ENCODE measurements at places on chromosomes 2 and 18.

DNA sequence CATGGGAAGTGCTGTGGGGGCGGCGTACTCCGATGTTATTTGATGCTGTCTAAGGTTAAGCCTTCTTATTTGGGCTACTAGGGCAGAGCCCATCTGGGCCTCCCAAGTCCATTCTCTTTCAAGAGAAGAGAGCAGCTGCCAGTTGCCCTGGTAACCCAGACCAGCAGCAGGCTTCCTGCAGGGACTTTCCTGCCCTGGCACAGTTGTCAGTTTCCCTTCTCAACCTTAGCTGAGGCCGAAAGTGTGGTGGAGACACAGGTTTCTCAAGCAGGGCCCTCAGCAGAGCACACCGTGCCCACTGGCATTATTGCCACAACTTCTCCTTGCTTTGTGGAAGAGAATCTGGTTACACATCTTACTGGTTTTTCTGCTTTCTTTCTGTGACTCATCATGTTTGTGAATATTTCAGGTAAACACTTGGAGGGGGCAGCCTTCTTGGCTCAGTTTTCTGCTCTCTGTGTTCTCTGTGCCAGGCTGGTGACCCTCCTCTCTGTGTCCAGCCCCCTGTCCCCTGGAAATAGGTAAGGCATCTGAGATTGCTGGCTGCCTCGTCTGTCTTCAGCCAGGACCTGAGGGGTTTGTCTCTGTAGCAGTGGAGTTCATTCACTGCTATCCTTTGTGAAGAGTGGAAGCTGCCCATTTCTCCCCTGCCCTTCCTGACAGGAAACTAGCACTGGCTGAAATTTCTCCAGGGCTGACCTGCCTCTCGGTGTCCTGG is 111.0 kb downstream of the B3GNT2 start:
- no peak for DNase-seq

DNA sequence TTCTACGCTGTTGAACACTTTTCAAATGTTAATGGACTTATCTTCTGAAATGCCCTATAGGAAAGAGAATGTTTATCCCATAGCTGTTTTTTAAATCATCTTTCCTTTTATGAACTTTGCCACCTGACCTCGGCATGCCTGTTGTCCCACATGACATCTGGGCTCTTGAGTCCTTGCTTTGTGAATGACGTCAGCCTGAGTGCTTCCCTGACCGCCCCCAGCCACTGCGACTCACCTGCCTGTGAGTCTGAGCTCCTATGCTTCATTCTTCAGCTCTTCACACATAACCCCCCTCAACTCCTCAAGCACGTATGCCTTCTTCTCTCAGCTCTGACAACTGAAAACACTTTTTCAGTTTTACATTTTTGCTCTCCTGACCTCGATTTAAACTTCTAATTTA is 166.8 kb downstream of the DCDC2C start:
- no peak for DNase-seq

DNA sequence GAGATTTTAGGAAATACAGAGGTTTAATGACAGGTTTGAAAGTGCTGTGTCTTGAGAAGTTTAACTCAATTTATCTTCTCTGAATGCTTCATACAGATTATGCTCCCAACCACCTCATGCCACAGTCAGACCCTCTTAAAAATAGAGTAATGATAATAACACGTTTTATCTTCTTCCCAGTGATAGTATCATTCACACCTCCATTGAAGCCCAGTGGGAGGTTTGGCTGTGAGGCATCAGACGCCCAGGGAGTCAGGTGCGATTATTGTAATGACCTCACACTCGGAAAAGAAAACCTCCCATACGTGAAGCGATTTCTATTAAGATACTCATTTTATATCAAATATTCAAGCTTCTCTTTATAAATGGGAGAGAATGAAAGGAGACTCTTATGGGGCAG is 366.3 kb downstream of the SETBP1 start:
- DNase-seq = no peak

DNA sequence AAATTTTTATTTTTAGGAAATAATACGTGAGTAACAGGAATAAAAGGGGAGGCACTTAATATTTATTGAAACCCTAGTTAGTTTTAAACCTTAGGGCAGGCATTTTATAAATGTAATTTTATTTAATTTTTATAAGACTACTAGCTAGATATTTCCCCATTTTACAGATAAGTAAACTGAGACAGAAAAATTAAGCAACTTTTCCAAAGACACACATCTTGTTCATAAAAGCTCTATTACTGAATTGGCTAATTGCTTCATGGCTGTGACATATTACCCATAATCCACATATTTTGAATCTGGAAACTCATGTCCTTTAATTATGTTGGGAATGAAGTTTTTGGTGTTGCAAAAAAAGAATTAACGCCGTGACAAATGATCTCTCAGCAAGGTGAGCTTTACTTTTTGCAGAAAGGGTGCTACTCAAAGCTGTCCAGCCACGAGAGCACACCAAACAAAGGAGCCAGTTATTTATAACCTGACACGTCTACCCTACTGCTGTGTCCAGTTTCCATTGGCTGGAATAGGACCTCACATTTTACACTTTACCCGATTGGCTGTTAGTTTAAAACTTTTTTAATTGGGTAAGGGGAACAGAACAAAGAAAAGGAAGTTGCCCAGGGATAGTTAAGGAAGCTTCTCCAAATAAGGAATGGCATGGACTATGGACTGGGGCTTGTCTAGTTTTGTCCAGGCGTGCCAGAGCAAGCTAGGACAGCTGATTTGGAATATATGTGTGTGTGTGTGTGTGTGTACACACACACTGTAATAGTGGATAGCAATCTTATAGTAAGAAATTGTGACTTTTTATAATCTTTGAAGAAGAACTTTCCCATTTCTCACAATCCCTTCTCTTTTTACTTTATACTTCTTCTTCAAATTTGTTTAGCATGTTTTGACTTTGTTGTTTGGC is 54.2 kb downstream of the COMMD1 start:
- no peak for DNase-seq

DNA sequence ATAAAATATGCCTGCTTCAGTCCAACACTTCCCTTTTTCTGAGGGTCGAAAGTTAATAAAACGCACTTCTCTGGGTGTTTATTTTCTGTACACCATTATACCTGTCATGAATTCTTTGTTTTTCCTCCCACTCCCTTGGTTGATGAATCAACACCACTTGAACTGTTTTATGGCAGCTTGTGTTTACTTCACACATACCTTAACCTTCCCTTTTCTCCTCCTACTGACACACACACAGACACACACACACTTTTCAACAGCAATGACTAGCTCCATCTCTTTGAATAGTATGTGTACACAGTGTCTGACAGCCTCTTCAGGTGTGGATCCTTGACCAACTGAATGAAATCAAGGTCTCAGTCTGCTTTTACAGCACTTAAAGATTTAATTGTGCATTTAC is 91.3 kb downstream of the SATB2 start:
- DNase-seq = no peak

GRCh38 chr2:217740178-217740577 is 262.6 kb downstream of the TNS1 start:
- DNase-seq = no peak

- no peak for DNase-seq
Measured at GRCh38 chr2:167424221-167424620, 535.9 kb downstream of the XIRP2 start.

DNA sequence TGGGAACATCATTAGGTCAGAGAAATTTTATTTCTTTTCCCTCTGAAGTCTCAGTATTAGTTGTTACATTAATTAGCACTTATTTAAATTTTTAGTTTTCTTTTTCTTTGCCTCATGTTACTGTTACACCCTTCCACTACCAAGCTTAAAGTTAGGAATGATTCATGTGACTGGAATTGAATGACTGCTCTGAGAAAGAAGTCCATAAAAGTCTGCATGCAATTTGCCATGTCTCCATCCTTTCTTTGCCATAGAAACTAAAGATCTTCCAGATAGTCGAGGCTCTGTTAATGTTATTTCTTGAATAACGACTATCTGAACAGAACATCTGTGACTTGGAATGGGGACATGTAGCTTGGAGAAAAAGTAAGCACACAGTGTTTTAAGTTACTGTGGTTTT is 1269.8 kb upstream of the PIK3C3 start:
- no peak for DNase-seq

DNA sequence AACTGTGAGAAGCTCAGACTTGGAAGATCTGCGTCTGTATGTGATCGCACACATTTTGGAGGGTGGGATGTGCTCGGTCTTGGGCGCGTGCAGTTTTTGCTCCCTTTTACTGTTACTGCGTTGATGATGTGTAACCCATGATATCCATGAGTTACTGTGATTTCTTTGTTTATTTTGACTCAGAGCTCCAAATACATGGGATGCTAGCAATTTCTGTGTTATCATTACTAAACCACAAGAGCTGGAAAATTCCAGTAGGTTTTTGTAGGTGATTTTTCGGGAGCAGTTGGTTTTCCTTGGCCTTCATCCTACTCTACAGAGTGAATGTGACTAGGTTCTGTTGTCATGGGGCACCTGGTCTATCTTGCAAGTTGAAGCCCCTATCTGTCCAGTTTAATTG is 124.2 kb downstream of the AGAP1 start:
- no peak for DNase-seq

DNA sequence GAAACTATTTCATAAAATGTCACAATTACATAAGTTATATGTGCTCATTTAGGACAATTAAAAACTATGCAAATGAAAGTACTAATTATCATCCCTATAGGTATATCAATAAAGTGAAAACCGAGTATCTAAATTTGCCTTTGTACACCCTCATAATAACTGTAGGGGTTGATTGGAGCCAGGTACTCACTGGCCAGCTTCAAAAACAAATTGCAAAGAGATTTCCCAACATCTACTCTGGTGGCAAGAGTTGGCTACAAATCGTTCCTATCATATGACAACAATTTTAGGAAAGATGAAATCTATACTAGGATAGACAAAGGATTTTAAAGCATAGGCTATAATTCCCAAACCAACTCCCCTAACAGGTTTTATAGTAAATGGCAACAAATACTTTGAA is 556.4 kb downstream of the LRRTM4 start:
- no peak for DNase-seq

DNA sequence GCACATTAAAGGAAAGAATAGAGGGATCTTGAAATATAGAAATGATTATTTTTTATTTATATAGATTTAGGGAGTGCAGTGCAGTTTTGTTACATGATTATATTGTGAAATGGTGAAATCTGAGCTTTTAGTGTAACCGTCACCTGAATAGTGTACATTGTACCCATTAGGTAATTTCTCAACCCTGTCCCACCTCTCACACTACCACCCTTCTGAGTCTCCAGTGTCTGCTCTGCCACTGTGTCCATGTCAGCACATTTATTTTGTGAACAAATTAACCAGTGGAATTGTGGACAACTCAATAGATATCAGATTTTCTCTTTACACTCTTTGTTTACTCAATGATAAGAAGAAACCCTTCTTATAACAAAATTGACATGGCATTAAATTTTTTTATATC is 24.2 kb downstream of the APLF start:
- DNase-seq = no peak

GRCh38 chr2:158495175-158495574 is 38.4 kb downstream of the PKP4 start:
- no peak for DNase-seq

DNA sequence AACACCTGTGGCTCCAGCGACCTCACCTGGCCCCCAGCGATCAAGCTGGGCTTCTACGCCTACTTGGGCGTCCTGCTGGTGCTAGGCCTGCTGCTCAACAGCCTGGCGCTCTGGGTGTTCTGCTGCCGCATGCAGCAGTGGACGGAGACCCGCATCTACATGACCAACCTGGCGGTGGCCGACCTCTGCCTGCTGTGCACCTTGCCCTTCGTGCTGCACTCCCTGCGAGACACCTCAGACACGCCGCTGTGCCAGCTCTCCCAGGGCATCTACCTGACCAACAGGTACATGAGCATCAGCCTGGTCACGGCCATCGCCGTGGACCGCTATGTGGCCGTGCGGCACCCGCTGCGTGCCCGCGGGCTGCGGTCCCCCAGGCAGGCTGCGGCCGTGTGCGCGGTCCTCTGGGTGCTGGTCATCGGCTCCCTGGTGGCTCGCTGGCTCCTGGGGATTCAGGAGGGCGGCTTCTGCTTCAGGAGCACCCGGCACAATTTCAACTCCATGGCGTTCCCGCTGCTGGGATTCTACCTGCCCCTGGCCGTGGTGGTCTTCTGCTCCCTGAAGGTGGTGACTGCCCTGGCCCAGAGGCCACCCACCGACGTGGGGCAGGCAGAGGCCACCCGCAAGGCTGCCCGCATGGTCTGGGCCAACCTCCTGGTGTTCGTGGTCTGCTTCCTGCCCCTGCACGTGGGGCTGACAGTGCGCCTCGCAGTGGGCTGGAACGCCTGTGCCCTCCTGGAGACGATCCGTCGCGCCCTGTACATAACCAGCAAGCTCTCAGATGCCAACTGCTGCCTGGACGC is 4.9 kb downstream of the GPR35 start:
- no peak for DNase-seq

- DNase-seq = no peak
Measured at GRCh38 chr18:25167612-25168410, 184.2 kb downstream of the ZNF521 start.

DNA sequence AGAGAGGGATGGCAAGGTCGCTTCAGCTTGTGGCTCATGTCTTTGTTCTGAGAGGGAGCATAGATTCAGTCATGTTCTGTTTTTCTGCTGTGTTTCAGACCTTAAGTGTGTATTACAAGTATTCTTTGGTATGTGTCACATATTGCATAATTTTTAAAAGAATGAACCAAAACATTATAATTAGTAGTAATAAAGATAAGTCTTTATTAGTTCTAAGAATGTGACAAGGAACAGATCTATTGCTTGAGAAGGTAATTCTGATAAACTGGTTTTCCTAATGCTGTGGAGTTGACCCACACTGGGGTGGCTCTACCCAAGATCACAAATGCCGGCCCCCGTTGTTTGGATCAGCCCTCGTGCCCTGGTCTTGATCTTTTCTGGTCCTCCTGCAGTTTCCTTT is 124.3 kb upstream of the FOSL2 start:
- no peak for DNase-seq

- no peak for DNase-seq
Measured at GRCh38 chr18:3319399-3319798, 57.5 kb downstream of the MYL12B start.

GRCh38 chr18:8987241-8987640 is 115.3 kb upstream of the NDUFV2 start:
- DNase-seq = no peak

GRCh38 chr2:226124548-226125011 is 675.0 kb downstream of the IRS1 start:
- DNase-seq = no peak

- DNase-seq = peak; percentile 40
Measured at GRCh38 chr18:68735483-68736343, 20.8 kb upstream of the TMX3 start.

DNA sequence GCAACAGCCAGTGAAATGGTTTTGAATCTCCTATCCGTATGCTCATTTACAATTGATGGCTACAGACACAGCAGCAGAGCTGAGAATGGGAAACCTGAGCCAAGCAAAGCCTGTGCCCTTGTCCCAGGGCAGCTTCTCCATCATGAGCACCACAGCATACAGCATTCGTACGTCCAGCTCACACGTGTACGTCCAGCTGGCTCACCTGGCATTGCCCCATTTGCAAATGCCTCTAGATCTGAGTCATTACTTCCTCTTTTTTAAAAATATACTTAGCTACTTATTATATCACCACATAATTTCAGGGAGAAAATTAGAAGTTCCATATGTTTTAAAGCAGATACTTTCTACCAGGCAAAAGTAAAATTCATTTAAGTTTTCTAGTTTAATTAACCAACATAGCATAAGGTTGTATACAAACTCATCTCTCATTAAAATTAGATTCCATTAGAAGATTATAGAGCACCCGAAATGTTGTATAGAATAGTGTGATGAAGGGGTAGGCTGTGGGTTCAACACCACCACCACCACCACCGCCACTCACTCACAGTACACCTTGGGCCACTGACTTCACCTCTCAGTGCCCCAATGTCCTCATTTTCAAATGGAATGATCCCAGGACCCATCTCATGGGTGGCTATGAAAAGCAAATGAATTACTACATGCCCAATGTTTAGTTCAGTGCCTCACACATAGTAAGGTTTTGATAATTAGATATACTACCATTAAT is 31.4 kb upstream of the TMEM177 start:
- peak; percentile 47 for DNase-seq

Data from germinal center (tissue), 1 donor.